Thymus (tissue), 14 donors: ENCODE measurements at places on chromosomes 11 and 22. TPM values are rescaled to one million over a fixed set of nuclear protein-coding genes. Genes with fewer than 3 reads are reported as not detected.

The DEFB131B gene
- not detected for total RNA-seq

The PITPNM1 gene
- total RNA-seq, result 21.6 TPM

The LARGE1 gene
- 3.1 TPM for total RNA-seq

The KRTAP5-9 gene
- total RNA-seq, result not detected

The SLC17A6 gene
- total RNA-seq, result under 0.01 TPM

The NNMT gene
- total RNA-seq, result 0.99 TPM

The OR8A1 gene
- total RNA-seq, result not detected

The ARHGAP20 gene
- 0.57 TPM for total RNA-seq

The ZBED4 gene
- 9.9 TPM for total RNA-seq

- H3K4me1 ChIP-seq, result peaks cover 4% of the 10 kb centered on the region
- no peaks in the 10 kb centered on the region for H3K27me3 ChIP-seq
- peaks cover 64% of the 10 kb centered on the region for H3K36me3 ChIP-seq
- no peak for DNase-seq
Observed at GRCh38 chr22:31615491-31615860, 46.5 kb downstream of the PISD start.

DNA sequence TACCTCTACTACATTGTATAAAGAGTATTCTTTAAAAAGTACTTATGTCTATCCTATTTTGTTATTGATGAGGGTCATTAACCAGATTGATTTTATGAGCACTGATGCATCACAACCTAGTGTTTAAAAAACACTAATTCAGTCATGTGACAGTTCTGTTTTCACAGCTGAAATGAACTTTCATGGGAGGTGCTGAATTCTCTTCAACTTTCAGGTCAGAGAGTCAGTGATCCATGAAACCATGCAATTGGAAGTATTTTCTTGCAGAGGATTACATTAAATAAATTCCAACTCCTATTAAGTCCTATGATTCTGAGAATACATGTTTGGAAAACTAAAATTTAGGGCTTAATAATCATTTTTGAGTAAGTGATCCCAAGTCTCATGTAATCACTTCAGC is 889.4 kb downstream of the KCNA4 start:
- H3K4me3 ChIP-seq, result no peak overlapping the region
- H3K27me3 ChIP-seq, result no peaks in the 10 kb centered on the region
- H3K4me1 ChIP-seq, result no peaks in the 10 kb centered on the region
- H3K36me3 ChIP-seq, result no peaks in the 10 kb centered on the region
- DNase-seq, result no peak

DNA sequence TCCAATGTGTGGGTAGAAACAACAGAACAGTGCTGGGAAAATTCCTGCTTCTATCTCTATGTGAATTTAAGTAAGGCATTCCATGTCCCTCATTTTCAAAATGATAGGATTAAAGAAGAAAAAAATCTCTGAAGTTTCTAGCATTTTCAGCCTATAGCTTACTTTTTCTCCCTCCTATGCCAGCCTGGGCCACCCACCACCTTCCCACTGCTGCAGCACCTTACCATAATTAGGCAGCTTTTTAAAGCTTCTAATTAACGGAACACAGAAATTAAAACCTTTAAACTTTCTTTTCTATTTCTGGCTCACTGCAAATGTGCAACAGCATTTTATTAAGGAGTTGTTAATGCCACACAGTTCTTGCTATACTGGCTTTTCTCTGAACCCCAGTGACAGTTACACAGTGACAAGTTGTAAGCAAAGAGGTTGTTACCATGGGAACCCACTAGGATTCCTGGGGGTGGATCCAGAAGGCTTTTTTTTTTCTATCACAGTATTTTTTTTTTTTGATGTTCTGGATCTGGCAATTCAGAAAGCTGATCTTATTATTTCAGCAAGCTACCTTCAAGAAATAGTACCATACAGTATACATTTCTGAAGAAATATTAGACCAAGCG is 20.2 kb downstream of the CELF1 start:
- no peaks in the 10 kb centered on the region for H3K4me1 ChIP-seq
- H3K27ac ChIP-seq, result no peak overlapping the region
- no peaks in the 10 kb centered on the region for H3K27me3 ChIP-seq
- DNase-seq, result no peak
- no peak overlapping the region for H3K4me3 ChIP-seq

DNA sequence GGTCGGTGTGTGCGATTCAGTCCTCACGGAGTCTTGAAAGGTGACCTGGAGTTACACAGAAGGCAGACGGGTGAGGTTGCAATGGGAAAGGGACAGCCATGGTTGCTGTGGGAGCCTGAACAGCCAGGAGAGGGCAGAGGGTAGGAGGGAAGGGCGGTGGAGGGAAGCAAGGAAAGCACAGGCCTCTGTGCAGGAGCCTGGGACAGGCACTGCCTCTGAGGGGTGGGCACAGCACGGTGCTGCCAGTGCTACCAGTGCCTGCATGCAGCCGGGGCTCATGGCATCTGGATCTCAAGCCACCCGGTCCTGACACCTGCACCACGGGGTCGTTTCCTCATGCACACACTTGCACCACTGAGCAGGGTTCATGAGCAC is 401.0 kb downstream of the TBC1D22A start:
- H3K27me3 ChIP-seq, result no peaks in the 10 kb centered on the region
- no peak for DNase-seq
- peaks cover 10% of the 10 kb centered on the region for H3K36me3 ChIP-seq
- H3K4me1 ChIP-seq, result peaks cover 11% of the 10 kb centered on the region
- no peak overlapping the region for H3K4me3 ChIP-seq
- no peak overlapping the region for H3K27ac ChIP-seq

DNA sequence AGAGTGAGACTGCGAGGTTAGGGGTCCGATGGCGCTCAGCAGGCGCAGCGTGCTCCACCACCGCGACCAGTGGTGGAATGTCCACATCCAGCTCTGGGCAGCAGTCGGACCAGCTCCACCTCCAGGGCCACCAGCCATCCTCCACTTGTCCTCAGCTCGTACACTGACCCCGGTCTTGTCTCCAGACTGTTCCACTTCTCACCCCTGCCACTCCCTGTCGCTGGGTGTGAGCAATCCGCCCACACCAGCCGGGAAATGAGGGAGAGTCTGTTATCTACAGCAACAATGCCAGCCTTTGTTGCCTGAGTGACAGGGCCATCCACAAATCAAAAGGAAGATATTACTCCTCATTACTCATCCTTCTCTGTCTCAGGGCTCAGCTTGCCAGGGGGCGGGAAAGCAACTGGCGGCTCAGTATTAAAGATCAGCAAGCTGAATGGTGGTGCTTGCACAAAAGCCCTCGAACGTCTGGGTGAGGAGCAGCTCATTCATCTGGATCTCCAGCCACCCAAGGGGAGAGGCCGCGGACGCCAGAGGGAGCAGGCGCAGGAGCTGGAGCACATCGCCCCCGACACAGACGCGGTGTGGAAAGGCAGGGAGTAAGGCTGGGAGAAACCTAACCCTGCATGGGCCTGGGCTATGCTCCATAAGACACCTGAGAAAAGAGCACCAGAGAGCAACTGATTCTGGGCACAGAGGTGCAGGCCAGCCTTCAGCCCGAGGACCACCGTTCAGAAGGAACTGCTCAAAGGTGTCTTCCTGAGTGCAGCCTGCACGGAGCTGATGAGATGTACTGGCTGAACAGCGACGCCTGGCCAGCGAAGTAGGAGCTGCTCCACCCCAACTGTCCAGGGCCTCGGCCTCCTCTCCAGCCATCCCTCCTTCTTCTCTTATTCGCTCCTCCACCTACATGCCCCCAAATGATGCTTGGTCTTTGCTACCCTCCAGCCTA is 21.9 kb downstream of the IGSF9B start:
- no peak overlapping the region for H3K4me3 ChIP-seq
- no peak overlapping the region for H3K27ac ChIP-seq
- DNase-seq, result no peak
- H3K27me3 ChIP-seq, result no peaks in the 10 kb centered on the region
- H3K36me3 ChIP-seq, result no peaks in the 10 kb centered on the region

GRCh38 chr11:111981270-111981669 is 43.9 kb upstream of the DLAT start:
- peaks cover 2% of the 10 kb centered on the region for H3K36me3 ChIP-seq
- peaks cover 2% of the 10 kb centered on the region for H3K27me3 ChIP-seq
- no peak for DNase-seq
- H3K4me3 ChIP-seq, result no peak overlapping the region

DNA sequence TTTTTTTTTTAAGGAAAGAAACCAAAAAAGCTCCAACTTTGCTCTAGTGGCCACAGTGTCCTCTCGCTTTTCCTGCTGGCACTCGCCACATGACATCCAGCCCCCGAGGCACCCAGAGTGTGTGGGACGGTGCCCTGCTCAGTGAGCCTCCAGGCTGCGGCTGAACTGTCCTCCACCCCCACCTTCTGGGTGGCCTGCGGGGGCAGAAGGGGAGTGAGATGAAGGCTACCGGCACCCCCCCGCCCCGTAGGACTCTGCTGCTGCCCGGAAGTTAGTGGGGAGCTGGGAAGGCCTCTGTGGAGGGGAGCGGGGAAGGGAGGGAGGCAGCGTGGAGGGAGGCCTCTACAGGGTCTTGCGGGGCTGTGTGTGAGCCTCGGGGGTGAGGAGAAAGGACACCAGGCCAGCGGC is 264.4 kb downstream of the CTTN start:
- H3K4me3 ChIP-seq, result no peak overlapping the region
- H3K36me3 ChIP-seq, result no peaks in the 10 kb centered on the region
- peaks cover 50% of the 10 kb centered on the region for H3K27me3 ChIP-seq
- H3K4me1 ChIP-seq, result no peaks in the 10 kb centered on the region
- DNase-seq, result no peak
- H3K27ac ChIP-seq, result no peak overlapping the region

GRCh38 chr11:55367674-55368073 is at the start of gene OR4A15:
TSS of gene OR4A15 (plus strand) at chr11:55367974. CDS start at chr11:55367974, 0 bp downstream.
- no peak for DNase-seq
- no peaks in the 10 kb centered on the region for H3K36me3 ChIP-seq
- no peak within 1 kb of the TSS for H3K4me3 ChIP-seq
- H3K27me3 ChIP-seq, result no peaks in the 10 kb centered on the region
- no peak within 1 kb of the TSS for H3K27ac ChIP-seq

- no peaks in the 10 kb centered on the region for H3K36me3 ChIP-seq
- H3K4me3 ChIP-seq, result no peak overlapping the region
- no peak overlapping the region for H3K27ac ChIP-seq
- no peaks in the 10 kb centered on the region for H3K4me1 ChIP-seq
- H3K27me3 ChIP-seq, result no peaks in the 10 kb centered on the region
Observed at GRCh38 chr11:84800755-84801346, 826.3 kb downstream of the DLG2 start.

DNA sequence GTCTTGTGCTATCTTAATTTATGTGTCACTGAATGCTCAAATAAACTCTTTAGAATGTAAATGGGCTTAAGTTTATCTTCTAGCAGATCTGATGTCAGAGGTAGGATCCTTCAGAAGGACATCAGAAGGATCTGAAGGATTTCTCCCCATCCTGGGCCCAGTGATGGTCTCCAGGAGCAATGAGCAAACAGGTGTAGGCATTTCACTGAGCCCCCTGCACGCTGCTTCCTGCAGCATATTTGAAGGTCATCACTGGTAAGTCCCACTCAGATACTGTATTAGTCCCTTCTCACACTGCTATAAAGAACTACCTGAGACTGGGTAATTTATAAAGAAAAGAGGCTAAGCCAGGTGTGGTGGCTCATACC is 4.5 kb downstream of the GSTP1 start:
- peaks cover 17% of the 10 kb centered on the region for H3K4me1 ChIP-seq
- H3K27me3 ChIP-seq, result no peaks in the 10 kb centered on the region
- peaks cover 14% of the 10 kb centered on the region for H3K36me3 ChIP-seq

DNA sequence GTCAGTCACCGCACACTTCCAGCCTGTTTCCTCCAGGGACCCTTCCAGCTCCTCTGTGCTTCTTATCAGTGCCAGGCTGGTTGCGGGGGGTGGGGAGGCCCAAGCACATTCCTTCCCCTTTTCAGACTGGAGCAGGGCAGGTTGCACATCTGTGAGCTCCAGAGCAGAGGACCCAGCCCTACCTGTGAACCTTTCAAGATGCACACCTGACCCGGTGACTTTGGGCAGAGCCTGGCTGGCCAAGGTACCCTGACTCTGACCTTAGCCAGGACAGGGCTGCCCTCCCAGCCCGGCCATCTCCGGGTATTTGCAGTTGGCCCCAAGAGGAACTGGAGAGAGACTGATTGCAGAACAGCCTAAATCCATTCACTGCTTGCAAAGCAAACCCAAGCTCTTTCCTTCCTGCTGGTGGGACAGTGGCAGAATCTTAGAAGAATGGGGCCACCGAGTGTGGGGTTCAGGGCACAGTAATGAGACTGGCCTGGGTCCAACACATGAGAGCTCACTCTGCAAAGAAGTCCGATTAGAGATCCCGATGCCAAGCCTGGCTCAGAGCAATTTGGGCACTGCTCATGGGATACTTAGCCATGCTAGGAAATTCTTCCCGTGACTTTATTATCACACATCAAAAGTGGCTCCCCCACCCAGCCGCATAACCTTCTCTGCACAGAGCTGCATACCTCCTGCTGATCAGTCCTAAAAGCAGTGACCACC is 64.7 kb upstream of the CCND1 start:
- H3K27ac ChIP-seq, result no peak overlapping the region
- DNase-seq, result no peak
- H3K36me3 ChIP-seq, result no peaks in the 10 kb centered on the region

DNA sequence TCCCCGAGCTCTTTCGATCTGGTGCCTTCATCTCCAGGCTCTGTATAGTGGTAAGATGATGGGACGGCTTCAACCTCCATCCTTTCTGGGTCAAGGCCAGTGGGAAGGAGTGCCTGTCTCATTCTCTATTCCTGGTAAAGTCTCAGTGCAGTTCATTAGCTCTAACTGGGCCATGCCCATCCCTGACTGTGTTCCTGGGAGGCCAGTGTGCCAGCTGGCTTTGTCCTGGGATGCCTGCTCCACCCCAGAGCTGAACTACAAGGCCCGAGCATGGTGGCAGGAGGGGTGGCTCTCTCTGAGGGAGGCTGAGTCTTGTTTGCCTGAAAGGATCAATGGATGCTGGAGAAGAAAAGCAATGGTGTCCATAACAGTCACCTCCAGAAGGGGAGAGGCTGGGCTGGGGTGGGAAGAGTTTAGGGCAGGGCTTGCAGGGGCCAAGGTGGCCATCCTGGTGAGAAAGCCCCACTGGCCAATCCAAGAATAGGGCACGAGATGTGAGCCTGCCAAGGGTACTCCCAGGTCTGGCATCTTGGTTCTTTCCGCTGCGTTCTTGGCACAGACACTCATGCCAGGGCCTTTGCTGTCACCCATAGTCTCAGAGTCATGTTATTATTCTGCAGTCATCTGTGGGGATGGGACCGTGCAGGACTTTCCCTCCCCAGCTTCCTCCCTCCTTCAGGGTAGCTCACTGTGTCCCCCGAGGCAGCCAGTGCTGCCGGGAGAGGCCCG is 60.1 kb downstream of the PARVB start:
- H3K4me1 ChIP-seq, result no peaks in the 10 kb centered on the region
- H3K27ac ChIP-seq, result no peak overlapping the region
- H3K27me3 ChIP-seq, result no peaks in the 10 kb centered on the region
- H3K36me3 ChIP-seq, result no peaks in the 10 kb centered on the region

GRCh38 chr22:42648368-42649245 is 585 bp downstream of the CYB5R3 start:
- H3K36me3 ChIP-seq, result peaks cover 10% of the 10 kb centered on the region
- H3K4me3 ChIP-seq, result peak overlapping the region; percentile 67
- H3K4me1 ChIP-seq, result peaks cover 13% of the 10 kb centered on the region

DNA sequence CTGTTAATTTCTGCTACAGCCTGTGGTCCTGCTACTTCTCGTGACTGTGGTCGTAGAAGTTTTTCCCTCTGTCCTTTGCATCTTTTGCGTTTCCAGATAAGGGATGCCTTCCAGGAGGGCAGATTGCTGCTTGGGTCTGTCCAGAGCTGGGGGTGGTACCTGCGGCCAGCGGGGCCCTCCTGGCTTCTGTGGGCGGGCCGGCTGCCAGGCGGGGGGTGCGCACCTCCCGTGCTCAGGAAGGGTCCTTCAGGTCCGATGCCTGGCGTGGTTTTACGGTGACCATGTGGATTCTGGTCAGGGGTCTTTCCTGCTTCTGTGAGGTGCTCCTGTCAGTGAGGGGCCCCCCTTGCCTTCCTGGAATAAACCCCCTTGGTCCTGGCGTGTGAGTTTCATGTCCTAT is 84.8 kb downstream of the KCNQ1 start:
- peaks cover 25% of the 10 kb centered on the region for H3K27me3 ChIP-seq
- no peaks in the 10 kb centered on the region for H3K36me3 ChIP-seq
- H3K4me3 ChIP-seq, result no peak overlapping the region
- peaks cover 14% of the 10 kb centered on the region for H3K4me1 ChIP-seq
- DNase-seq, result no peak
- no peak overlapping the region for H3K27ac ChIP-seq
